ENCODE measurements at places on chromosomes 12 and 14.

GRCh38 chr14:97724265-97724731 lies 927.1 kb downstream of the VRK1 start:
- no peak for DNase-seq

DNA sequence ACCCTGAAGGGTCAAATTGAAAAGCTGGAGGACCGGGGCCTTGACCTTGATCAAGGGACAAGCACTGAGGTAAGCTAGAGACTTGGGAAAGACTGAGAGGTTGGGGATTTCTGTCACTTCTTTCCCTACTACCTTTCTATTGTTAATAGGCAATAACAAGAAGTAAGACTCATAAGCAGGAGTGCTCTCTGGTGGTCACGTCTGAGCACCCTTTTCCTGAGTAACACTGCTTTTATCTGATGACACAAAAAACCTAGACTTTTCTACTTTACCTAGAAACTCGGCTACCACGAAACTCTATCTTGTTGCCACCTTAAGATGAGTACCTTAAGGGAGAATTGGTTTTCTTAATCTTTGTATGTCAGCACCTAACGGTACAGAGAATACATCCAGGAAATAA lies 35.5 kb upstream of the PPFIBP1 start:
- DNase-seq = no peak

- no peak for DNase-seq
Measured at GRCh38 chr14:47012533-47013280, 361.1 kb upstream of the RPL10L start.

DNA sequence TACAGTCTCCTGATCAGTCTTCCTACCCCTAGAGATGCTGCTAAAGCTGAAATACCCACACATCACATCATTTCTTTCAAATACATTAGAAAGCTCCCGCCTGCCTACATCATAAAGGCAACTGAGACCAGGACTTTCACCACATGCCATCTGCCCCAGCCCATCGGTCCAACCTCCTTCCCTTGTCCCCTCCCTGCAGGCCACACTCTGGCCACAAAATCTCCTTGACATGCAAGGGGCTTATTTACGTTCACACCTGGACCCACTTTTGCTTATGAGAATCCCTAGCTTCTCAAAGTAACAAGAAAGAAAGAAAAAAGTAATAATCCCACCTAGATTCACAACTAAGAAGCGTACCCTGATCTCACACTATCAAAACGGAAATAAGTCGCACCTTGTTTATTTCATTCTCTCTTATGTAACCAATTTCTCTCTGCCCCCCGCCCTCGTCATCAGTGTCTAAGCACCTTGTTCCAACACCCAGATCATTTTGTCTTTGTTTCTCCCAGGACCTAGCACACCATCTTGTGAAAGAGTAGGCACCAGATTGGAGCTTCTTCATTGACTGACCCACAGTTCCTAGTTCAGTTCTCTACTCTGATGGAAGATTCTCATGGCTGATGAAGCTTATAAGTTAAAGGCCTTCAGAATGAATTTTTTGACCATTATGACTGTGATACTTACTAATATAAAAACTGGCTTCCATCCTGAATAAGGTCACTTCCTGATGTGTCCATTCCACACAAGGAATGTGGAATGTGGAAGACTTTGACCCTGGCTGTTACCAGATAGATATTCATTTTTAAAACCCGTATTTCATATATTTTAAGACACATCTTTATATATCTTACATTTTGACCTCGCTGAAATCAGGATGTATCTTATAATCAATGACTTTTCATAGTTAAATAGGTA lies 7.7 kb downstream of the WSB2 start:
- no peak for DNase-seq

GRCh38 chr14:63480599-63480998 lies 62.6 kb downstream of the PPP2R5E start:
- no peak for DNase-seq

- DNase-seq = no peak
Measured at GRCh38 chr14:68409387-68409786, 383.5 kb downstream of the ZFP36L1 start.

DNA sequence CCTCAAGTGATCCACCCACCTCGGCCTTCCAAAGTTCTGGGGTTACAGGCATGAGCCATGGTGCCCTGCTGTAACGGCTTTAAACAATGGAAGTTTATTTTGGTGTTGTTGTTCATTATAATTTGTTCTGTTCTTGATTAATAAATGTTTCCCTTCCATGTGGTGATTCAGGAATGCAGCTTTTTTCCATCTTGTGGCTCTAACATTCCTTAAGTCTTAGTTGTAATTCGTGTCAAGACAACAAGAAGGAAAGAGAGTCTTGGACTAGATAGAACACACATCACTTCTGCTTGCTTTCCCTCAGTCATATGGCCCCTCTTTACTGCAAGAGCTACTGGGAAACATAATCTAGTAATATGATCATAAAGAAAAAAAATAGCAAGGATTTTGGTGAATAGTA lies 211.6 kb downstream of the SLC6A15 start:
- no peak for DNase-seq

GRCh38 chr14:83419420-83419819 lies 1885.8 kb upstream of the SEL1L start:
- DNase-seq = no peak

DNA sequence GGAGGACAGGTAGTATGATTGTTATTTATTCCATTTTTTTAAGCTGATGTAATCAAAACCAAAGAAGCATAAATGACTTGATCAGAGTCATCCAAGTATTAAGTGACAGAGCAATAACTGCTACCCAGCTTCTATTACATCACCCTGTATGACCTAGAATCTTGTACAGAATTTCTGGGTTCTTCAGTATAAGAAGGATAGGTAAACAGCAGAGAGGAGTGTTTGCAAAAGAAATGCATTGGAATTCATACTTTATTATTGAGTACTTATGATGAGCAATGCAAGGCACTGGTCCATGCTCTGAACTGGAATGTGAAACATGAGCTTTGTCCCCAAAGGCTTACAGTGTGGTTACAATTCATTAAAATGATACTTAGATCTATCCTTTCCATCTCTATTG lies 916.8 kb downstream of the DIO2 start:
- no peak for DNase-seq

DNA sequence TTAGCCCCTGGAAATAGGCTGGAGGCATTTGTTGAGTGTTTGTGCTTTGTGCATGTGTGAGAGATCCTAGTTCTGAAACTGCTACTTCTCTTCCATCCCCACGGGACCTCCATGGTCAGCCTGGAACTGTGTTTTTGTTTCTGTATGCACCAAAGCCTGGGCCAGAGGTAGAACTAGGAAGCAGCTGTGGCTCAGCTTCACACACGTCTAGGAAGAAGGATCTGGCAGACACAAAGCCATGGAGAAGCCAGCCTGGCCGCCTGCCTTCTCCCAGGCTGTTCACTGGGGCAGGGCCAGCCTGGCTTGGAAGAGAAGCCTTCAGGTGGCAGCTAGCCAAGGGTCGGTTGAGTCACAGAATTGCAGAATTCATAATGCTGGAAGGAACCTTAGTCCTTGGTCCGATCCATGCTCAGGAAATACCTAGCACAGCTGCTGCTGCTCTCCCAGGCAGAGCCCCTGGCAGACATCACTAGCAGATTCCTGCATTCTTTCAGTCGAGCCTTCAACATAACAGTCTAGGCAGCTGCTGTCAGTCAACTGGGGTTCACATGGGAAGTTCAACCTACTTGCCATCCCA lies 27.0 kb downstream of the RIN3 start:
- no peak for DNase-seq

GRCh38 chr12:52524241-52524897 lies 4.2 kb upstream of the KRT5 start:
- no peak for DNase-seq

DNA sequence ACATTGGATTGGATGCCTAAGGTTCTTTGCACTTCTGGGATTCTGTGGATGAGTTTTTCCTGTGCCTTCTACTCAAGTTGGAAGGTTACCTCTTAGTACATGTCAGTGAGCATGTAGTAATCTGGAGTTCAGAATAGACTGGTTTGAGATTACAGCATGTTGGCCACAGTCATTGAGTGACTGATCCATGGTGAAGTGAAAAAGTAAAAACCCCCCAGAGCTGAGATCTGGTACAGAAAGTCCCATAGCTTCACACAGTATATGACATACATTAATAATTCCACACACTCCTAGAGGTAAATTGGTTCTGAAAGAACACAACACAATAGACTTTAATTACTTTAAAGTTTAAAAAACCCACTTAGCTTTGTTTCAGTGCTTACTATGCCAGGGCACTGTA lies 11.9 kb upstream of the CCND2 start:
- DNase-seq = no peak
